ENCODE measurements at places on chromosomes 2 and 18.

GRCh38 chr2:204184226-204184625, 247.7 kb downstream of the ICOS start:
- no peak for DNase-seq

DNA sequence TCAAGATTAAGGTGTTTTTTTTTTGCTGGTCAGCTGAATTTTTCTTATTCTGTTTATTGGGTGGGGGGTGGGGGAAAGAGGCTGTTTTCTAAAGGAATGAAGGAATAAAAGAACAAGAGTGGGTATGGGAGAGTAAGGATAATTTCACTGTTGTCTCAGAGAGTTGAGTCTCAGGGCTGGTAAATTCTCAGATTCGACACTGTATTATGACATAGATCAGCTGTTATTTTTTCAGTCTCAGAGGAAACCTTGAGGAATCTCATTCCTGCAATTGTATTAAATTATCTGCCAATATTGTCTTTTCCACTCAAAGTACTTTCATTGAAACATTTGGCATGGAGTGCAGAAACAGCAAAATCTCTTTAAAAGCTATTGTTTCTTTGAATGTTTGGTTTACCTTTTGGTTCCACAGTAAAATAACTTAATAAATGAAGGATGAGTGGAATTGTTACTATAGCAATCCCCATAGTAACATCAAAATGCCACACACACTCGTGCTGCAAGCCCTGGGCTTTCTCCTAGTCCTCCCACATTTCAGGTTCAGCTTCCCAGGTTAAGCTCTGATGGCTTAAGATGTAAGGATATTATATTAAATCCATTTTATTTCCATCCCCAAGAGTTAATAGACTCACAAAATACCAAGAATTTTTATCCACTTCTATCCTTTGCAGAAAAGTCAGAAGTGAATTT, 478.7 kb upstream of the TCF4 start:
- no peak for DNase-seq

DNA sequence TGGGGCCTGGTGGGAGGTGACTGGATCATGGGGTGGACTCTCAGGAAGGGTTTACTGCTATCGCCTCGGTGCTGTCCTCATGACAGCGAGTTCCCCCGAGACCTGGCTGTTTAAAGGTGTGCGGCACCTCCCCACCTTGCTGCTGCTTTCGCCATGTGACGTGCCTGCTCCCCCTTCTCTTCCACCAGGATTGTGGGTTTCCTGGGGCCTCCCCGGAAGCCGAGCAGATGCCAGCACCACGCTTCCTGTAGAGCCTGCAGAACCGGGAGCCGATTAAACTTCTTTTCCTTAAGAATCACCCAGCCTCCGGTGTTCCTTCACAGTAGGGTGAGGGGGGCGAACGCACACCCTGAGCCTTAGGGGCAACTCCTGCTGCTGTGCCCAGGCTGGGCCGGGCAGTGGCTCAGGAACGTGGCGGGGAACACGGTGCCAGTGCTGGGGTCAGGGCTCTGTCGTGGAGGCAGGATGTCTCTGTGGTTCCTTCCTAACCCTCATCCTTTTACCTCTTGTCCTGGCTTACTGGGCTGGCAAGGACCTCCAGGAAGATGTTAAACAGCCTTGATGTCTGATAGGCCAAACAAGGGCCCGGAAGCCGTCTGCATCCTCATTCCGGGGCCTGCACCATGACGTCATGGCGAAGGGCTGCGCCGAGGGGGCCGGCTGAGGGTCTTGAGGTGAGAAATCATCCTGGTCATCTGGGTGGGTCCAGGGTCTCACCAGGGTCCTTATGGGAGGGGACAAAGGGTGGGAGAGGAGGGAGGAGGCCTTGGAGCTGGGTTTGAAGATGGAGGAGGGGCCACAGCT, 12.7 kb downstream of the NEU4 start:
- DNase-seq, result no peak

- DNase-seq, result no peak
These were observed 106.2 kb downstream of the CCDC141 start for GRCh38 chr2:178943745-178944144.

- no peak for DNase-seq
These were observed 25.7 kb upstream of the PDE1A start for GRCh38 chr2:182452456-182452990.

DNA sequence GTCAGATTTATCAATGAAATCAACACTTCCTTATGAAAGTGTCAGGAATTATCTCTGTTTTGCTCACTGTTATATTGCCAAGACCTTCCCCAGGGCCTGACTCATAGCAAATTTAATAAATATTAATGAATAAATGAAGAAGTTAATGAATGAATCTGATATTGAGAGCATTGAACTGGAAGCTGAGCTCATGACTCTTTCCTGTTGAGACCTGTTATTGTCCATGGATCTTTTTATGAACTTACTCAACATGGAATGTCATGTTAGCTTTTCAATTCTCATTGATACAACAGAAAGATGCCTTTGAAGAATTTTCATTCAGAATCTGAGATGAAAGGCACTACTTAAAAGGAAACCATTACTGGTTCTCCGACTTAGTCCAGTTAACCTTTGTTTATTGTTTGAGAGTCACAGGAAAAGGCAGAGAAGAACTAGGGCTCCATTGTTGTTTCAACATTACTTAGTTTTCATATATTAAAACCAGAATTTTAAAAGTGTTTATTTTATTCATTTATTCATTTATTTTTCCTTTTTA, 90.4 kb upstream of the UNC80 start:
- DNase-seq, result no peak

GRCh38 chr18:40687399-40687798, 1267.6 kb upstream of the PIK3C3 start:
- DNase-seq, result no peak
